ENCODE measurements at places on chromosomes 7 and 10.

GRCh38 chr7:51234609-51235308 is 81.8 kb downstream of the COBL start:
- DNase-seq: no peak

DNA sequence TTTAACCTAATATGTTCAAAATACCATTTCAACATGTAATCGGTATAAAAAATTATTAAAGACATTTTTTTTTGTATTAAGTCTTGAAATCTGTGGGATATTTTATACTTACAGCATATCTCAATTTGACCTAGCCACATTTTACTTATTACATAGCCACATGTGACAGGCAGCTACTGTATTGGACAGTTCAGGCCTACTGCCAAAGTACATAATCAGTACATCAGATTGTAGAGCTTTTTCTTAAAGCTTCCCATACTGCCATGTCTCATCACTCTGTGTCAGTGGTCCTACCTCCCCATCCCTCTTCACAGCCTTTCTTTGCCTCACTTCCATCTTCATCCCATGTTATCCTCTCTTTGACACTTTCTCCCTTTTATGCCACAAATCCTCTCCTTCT is 43.0 kb downstream of the LOXL4 start:
- no peak for DNase-seq

- no peak for DNase-seq
Observed at GRCh38 chr7:101315336-101315735, 6.3 kb downstream of the IFT22 start.

- DNase-seq: no peak
Observed at GRCh38 chr7:94366832-94367231, 27.9 kb upstream of the COL1A2 start.

- DNase-seq: no peak
Observed at GRCh38 chr7:25382869-25383268, 154.6 kb upstream of the NPVF start.

DNA sequence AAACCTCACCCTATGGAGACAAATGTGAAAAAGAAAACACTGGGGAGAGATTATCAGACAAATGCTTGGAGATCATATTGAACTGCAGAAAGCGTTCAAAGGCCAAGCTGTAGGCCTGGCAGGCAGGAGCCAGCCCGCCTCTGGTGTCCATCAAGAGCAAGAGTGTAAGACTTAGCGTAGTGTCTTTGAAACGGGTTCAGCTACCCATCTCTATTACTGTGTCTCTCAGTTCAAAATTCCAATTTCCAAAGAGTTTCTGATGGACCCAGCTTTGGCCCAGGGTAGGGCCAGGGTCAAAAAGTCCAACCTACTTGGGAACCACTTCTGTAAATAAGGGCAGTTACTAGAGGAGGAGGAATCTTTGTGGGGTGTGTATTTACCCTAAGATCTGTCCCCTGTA is 45.4 kb upstream of the HBP1 start:
- DNase-seq: no peak

GRCh38 chr10:43322331-43322730 is 49.1 kb upstream of the FXYD4 start:
- DNase-seq: no peak
